T-cell (primary cell): ENCODE measurements at places on chromosomes 4 and X. TPM values are rescaled to one million over a fixed set of nuclear protein-coding genes. Genes with fewer than 3 reads are reported as not detected.

Gene AWAT2
- total RNA-seq: not detected

Gene TMEM184C
- total RNA-seq: 23.4 TPM

Gene CNOT6L
- 177 TPM for total RNA-seq

Gene IL13RA1
- total RNA-seq: not detected

Gene CCNI
- total RNA-seq: 312 TPM

Gene FREM3
- 0.09 TPM for total RNA-seq
